Panc1 (cell line): ENCODE measurements at places on chromosomes 6 and 20.

DNA sequence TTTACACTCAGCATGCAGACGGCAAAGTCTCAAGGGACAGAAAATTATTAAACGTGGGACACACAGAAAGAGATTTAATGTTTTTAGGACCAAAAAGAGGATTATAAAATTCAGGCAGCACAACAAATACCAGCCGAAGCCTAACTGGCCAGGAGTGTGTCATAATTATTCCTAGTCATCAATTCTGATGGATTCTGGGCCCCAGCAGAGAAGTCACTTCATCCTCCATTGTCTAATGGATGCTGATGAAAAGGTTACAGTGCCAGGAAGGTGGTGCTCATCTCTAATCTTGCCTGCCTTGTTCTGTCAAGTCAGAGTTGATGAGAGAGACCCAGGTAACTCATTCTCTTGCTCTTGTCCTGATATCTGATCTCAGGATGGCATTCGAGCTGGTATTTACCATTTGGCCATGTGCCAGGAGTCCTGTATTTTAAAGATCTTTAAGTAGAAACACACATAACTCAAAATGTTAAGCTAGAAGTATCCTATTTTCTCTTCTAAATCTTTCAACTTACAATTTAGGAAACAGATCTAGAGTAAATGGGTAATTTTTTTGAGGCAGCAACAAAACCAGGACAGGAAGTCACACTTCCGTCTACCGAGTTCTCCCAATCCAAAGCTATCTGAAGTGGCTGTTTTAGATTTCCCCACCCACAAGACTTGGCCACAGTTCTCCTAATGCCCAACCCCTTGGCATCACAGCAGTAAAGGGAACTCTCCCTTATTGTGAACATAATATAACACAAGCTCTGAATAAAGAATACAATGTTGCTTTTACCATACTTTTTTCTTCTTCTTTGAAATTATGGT lies 50.0 kb downstream of the ADAT2 start:
- H3K27me3 ChIP-seq, result no peaks in the 10 kb centered on the region
- no peak overlapping the region for H3K4me3 ChIP-seq
- no peak overlapping the region for H3K27ac ChIP-seq
- no peaks in the 10 kb centered on the region; the same call in 1 of the 2 replicates for H3K4me1 ChIP-seq

- H3K27ac ChIP-seq, result no peak overlapping the region
- H3K36me3 ChIP-seq, result peaks cover 4% of the 10 kb centered on the region; the same call in 1 of the 2 replicates
- DNase-seq, result no peak
- H3K4me3 ChIP-seq, result no peak overlapping the region
- no peaks in the 10 kb centered on the region for H3K27me3 ChIP-seq
- H3K4me1 ChIP-seq, result no peaks in the 10 kb centered on the region
Observed at GRCh38 chr6:347232-347631, 44.3 kb upstream of the IRF4 start.

DNA sequence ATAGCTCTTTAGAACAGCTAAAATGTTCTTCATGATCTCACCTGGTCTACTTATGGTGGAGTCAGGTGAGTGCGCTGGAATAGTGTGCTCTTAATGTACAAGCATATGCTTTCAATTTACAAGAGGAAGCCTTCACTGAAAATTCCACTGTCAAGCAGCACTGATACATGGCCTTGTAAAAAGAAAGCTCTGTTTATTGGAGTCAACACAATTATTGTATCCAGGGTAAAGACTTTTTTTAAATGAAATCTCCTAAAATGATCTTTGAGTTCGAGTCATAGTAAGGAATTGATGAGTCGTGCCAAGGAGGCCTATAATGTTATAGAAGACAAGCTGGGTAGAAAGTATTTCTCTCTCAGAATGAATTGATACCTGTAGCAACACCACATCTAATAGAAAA lies 41.6 kb upstream of the CARMIL1 start:
- no peaks in the 10 kb centered on the region for H3K36me3 ChIP-seq
- H3K4me3 ChIP-seq, result no peak overlapping the region
- 0 out of 2 replicates have a peak, but pooled peaks cover 2% of the 10 kb centered on the region for H3K27me3 ChIP-seq
- no peaks in the 10 kb centered on the region for H3K4me1 ChIP-seq
- no peak for DNase-seq
- no peak overlapping the region for H3K27ac ChIP-seq

- H3K36me3 ChIP-seq, result no peaks in the 10 kb centered on the region
- DNase-seq, result no peak
- H3K27ac ChIP-seq, result no peak overlapping the region
Observed at GRCh38 chr6:23584134-23584763, 541.8 kb upstream of the NRSN1 start.

- H3K27ac ChIP-seq, result no peak overlapping the region
- no peaks in the 10 kb centered on the region for H3K27me3 ChIP-seq
- H3K4me1 ChIP-seq, result no peaks in the 10 kb centered on the region
- peaks cover 40% of the 10 kb centered on the region for H3K36me3 ChIP-seq
- H3K4me3 ChIP-seq, result no peak overlapping the region
Observed at GRCh38 chr6:17638212-17638715, 38.2 kb downstream of the FAM8A1 start.

- no peak overlapping the region for H3K4me3 ChIP-seq
- no peak overlapping the region for H3K27ac ChIP-seq
- H3K4me1 ChIP-seq, result no peaks in the 10 kb centered on the region
- DNase-seq, result no peak
- no peaks in the 10 kb centered on the region for H3K36me3 ChIP-seq
- peaks cover 4% of the 10 kb centered on the region; the same call in 1 of the 2 replicates for H3K27me3 ChIP-seq
Observed at GRCh38 chr6:20028562-20028961, 183.7 kb downstream of the MBOAT1 start.

DNA sequence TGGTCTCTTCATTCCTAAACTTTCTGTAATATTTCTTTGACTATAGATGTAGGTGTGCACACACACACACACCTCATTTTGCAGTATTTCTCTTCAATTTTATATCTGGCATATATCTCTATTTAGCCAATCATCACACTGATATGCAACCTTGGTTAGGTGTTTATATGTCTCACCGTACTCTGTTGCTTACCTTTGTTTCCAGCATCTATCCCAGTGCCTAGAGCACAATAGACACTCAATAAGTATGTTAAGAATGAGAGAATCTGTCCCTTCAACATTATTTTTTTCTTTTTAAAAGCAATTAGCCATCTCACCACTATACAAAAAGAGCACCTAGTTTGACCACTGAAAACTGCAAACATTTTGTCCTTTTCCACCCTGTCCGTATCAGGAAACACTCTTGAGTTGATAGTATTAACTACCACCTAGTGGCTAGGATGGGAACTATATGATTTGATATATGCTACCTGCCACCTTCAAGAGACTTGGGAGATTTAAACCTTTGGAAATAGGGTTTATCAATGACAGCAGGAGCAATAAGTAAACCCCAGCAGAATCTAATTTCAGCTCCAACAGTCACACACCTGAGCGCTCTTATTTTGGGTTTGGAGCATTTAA lies 48.7 kb upstream of the RSPO3 start:
- no peak overlapping the region for H3K27ac ChIP-seq
- H3K27me3 ChIP-seq, result no peaks in the 10 kb centered on the region
- H3K4me3 ChIP-seq, result no peak overlapping the region
- H3K4me1 ChIP-seq, result no peaks in the 10 kb centered on the region
- H3K36me3 ChIP-seq, result no peaks in the 10 kb centered on the region
